ENCODE measurements at places on chromosomes 16 and 17.

GRCh38 chr16:57157533-57157932 is 28.3 kb downstream of the PSME3IP1 start:
- no peak for DNase-seq

DNA sequence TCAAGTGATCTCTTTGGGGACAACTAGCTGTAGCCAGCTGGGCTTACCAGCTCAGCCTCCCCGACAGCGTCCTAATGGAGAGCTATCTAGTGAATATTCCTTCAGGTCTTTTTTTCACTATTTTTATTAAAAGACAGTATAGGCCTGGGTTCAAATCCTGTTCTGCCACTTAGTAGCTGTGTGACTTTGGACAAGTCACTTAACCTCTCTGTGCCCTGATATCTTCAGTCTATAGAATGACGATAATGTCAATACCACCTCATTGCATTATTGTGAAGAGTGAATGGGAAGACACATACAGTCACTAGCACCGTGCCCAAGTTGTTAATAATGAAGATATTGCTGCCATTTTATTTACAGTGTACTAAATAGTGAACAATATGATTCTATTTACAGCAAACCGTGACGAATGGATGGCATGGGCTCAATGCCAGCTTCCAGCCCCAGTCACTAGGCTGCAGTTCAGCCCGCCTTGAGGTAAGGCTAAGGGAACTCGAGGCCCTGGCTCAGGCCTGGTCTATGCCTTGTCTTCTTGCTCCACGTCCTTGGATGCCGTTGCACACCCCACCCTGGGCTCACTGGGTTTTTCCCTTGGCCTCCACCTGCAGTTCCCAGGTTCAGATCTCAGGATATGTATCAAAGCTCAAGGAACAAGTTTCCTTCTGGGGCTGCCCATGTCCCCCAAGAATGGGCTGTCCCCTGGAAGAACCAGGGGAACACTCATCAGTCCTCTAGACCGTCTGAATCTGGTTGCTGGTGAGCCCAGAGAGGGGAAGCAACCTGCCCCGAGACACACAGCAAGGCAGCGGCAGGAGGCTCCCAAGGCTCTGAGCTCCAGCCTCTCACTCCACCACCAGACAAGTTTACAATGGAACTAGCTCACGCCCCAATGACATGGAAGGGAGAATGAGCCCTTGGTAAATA is 95.4 kb upstream of the TNRC6C start:
- DNase-seq: no peak

- DNase-seq: no peak
These were observed 636.7 kb upstream of the KIF2B start for GRCh38 chr17:53186001-53186400.

- DNase-seq: no peak
These were observed 186.8 kb downstream of the COPRS start for GRCh38 chr17:31672161-31672819.

GRCh38 chr17:60887614-60888028 is 210.0 kb downstream of the BCAS3 start:
- DNase-seq: no peak

- DNase-seq: no peak
These were observed 44.4 kb downstream of the MAP1LC3B start for GRCh38 chr16:87436225-87437172.

- DNase-seq: no peak
These were observed 123.8 kb downstream of the GOSR1 start for GRCh38 chr17:30600830-30601494.

Data from femur (tissue), 1 donor.